Stimulated activated CD4-positive, alpha-beta T cell treated with anti-CD3 and anti-CD28 coated beads, Interleukin-1b, Interleukin-23, amount 100 ng/mL, for 48 hours (primary cell): ENCODE measurements at places on chromosomes 2 and 18.

- DNase-seq, result no peak
Observed at GRCh38 chr2:144010096-144010836, 509.7 kb downstream of the ZEB2 start.

- DNase-seq, result peak; percentile 76
Observed at GRCh38 chr2:96241900-96242611, 23.7 kb downstream of the TMEM127 start.

GRCh38 chr2:9200633-9201015, 6.0 kb upstream of the ASAP2 start:
- no peak for DNase-seq

DNA sequence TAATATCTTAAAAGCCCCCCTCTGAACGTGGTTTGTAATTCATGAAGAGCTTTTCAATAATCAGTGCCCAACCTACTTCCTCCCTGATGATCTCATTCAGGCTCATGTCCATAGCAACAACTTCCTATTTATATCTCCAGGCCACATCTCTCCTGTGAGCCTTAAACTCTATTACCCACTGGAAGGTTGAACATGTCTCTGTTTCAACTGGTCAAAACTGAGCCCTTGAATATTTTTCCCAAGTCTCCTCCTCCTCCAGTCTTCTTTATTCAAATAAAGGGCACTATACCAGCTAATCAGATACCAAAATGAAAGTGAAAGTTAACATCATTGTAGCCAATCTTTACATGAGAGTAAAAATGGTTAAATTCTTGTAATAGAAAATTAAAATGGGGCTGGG, 63.7 kb upstream of the ITGA4 start:
- DNase-seq, result no peak

- peak; percentile 59 for DNase-seq
Observed at GRCh38 chr2:12504443-12504842, 212.3 kb upstream of the TRIB2 start.

GRCh38 chr18:58225101-58225500, 181.1 kb downstream of the NEDD4L start:
- peak; percentile 53 for DNase-seq

DNA sequence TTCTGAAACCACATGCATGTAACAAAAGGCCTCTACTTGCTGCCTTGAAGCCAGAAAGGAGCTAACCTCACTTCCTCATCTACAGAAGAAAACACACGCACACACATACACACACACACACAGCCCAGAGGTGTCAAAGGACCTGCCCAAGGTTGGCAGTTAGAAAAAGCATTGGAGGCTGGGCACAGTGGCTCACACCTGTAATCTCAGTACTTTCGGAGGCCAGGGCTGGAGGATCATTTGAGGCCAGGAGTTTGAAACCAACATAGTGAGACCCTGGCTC, 125.9 kb upstream of the RNF152 start:
- DNase-seq, result no peak

- DNase-seq, result no peak
Observed at GRCh38 chr2:203533676-203534591, 1.2 kb downstream of the RAPH1 start.

- no peak for DNase-seq
Observed at GRCh38 chr2:174984561-174984960, 20.6 kb downstream of the CHN1 start.

GRCh38 chr2:3430740-3431490, 51.4 kb downstream of the TRAPPC12 start:
- DNase-seq, result no peak

- no peak for DNase-seq
Observed at GRCh38 chr18:75010278-75010677, 198.7 kb downstream of the PTGR3 start.

DNA sequence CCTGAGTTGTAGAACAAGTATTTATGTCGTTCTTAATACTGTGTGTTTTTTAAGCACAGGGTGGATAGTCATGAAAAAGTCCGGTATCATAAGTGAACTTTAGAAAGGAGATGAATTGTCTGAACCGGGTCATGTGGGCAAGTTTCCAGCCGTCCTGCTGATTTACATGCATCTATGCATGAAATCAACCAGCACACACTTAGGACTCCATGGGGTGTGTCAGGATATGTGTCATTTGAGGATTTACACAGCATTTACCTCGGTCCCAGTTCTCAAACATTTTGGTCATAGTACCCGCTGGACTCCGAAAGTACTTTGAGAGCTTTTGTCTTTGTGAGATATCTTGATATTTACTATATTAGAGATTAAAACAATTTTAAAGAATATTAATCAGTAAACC, 47.5 kb upstream of the TWSG1 start:
- DNase-seq, result no peak

DNA sequence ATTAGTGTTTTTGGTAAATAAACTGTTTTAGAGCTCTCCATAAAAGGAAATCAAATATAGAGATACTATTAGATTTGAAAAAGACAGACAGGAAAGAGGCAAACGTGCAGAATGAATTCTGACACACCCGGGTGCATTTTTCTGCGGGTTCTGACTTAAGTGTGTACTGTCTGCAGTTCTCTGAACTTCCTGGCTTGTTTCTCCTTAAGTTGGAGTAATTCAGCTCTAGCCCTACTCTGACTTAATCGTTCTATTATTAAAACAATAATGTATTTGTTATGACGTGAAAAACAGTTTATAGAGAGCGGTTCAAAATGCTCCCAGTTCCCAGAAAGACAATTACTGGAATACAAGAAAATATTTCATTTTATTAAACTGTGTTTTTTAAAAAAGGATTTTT, 305.9 kb downstream of the ARHGAP15 start:
- DNase-seq, result no peak

DNA sequence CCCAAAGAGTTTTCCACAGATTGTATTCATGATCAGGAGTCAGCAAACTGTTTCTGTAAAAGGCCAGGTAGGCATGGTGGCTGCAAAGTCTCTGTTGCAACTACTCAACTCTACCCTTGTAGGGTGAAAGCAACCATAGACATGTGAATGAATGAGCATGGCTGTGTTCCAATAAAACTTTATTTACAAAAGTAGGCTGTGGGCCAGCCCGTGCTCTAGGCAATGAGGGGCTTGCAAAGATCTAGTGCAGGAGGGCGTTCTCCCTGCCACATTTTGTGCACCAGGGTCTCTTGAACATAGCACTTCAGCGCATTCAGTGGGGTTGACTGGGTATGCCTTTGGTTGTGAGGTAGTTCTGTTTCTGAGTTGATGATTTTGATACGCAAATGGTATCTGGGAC, 85.8 kb downstream of the ST6GAL2 start:
- DNase-seq, result no peak

DNA sequence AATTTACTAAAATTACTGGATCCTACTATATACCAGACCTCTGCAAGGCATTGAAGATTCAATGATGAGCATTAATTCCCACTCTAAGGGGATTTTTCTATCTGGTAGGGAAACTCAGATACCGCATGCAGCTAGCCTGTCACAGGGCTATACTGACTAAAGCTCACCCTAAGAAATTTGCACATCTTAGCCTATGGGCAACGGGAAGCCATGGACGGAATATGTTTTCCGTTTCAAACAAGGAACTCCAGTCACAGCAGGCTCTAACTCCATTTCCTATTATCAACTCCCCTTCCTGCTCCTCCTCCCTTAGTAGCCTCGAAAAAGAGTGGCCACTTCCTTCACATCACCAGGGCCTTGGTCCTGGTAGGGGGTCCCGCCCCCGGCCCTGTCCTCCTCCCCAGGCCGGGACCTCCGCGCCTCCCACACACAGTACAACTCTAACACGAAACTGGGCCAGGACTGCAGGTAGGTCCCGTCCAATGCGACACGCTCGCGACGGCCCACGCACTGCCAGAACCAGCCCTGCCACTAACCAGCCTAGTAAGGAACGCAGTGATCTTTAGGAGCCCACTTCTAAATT, 659 bp upstream of the COX5B start:
- DNase-seq, result no peak

DNA sequence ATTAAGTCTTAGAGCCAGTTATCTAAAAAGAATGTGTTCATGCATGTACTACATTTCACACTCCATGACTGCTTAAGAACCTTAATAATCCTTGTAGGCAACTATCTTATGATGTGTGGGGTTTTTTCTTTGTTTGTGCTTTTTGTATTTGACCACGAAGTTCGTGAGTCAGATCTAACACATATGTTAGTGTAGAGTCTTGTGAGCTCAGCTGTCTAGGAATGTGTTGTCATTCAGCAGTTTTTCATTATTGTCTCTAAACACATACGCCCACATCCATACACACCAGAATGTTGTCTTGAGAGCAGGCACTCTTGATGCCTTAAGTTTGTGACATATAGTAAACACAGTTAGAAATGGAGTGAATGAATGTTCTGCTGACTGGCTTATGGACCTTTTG, 38.4 kb downstream of the CAB39 start:
- DNase-seq, result no peak

- DNase-seq, result peak; percentile 67
Observed at GRCh38 chr2:237154082-237154638, 68.5 kb downstream of the COPS8 start.

GRCh38 chr2:235864733-235865515, 303.3 kb downstream of the GBX2 start:
- DNase-seq, result no peak

DNA sequence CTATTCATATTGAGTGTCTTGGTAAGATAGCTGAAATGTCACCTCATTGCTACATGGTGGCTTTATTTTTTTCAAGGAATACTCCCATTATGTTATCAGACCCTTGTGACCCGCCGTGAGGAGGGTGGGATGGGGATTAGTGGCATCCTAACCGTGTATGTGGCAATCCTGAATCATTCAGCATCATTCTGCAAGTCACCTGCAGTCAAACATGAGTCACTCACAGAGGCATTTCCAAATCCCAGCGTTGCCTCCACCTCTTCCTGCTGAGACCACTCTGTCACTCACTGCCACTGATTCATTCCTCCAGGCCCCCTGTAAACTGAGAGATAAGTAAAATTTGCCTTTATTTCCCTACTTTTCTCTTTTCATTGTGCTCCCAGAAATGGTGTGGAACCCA, 307.4 kb upstream of the KLHL29 start:
- no peak for DNase-seq

DNA sequence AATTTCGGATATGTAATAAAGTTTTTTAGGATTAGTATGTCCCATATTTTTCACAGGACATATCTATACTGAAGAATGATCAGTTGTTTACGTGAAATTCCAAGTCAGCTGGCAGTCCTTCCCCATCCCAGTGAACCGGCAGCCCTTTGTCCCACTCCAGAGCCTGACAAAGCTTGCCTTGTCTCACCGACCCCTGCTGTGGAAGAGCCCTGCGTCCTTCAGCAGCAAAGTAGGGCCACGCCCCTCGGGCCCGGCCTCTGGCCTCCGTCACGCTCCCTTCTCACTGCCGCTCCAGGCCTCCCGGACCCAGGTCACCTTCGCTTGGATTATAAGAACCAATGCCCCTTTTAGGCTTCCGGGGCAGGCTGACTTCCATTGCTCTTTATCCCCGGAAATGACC, 89.8 kb upstream of the TGIF1 start:
- DNase-seq, result no peak

- no peak for DNase-seq
Observed at GRCh38 chr2:232573771-232574435, 23.4 kb downstream of the EIF4E2 start.

- DNase-seq, result no peak
Observed at GRCh38 chr18:57891707-57892391, 88.7 kb upstream of the ATP8B1 start.

DNA sequence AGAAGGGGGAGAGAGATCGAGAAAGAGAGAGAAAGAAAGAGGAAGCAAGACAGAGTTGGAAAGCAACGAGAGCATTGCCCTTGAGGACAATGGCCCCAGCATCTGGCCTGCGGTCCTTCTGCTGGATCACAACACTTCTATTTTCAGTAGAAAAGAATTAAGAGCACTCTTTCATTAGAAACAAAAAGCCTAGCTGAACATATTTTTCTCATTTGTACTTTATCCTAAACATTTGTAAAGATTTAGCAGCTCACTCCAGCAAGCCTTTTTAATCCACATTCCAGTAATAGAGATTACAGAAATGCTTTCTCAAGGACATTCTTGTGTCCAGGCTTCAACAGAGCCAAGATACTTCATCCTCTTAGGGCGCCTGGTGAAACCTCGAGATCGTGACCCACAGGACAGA, 31.6 kb upstream of the AFF3 start:
- no peak for DNase-seq

DNA sequence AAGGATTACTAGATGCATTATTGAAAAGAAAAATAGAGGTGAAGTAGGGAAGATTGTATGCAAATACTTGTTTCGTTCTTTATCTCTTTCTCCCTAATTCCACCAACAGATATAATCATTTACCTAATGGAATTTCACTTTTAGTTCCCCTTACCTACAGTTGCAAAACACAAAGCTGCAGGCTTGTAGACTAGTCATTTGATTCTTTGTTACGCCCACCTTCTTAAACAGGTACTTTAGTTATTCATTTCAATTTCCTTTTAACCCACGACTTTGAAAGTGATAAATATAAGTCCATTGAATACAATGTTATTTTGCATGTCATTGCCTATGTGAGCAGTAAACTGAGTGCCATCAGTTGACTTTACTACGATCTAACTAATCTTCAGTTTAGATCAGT, 3.9 kb upstream of the HRH4 start:
- DNase-seq, result no peak

GRCh38 chr2:16466133-16466820, 199.4 kb downstream of the CYRIA start:
- no peak for DNase-seq

GRCh38 chr18:79512461-79513380, 117.0 kb downstream of the NFATC1 start:
- no peak for DNase-seq

DNA sequence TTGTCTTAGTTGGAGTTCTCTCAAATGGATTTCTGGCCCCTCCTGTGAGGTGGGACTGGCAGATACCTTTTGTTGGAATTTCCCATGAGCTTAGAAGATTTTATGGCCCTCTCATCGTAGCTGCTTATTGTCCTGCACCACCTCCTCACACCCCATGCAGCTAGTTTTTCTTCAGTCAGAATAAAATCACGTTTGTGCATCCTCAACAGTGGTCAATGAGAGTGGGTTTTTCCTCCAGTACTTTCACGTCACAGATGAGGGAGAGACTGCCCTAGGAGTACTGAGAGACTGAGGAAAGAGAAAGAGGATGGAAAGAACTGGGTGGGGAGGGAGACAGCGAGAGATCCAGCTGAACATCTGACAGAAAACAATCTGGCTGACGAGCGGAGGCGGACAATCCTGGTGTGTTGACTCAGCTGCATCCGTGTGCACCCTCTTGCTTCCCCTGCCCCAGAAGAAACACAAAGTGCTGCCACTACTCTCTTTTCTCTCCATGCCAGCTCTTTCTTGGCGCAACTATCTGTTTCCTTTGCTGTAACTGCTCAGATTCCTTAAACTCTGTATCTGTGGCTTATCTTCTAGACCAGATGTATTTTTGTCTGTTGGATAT, 7.4 kb downstream of the RAPGEF4 start:
- DNase-seq, result no peak

GRCh38 chr2:104240984-104241383, 612.9 kb upstream of the POU3F3 start:
- DNase-seq, result no peak
